Left ventricle myocardium superior (tissue), 1 donor: ENCODE measurements at places on chromosomes 4 and X. TPM values are rescaled to one million over a fixed set of nuclear protein-coding genes. Genes with fewer than 3 reads are reported as not detected.

GRCh38 chr4:3715061-3715854 is 50.9 kb upstream of the ADRA2C start:
- no peak for DNase-seq

- no peak for DNase-seq
These were observed 35.3 kb downstream of the NALF2 start for GRCh38 chrX:69539437-69539836.

GRCh38 chrX:13732246-13733067 is 2.0 kb downstream of the TRAPPC2 start:
- no peak for DNase-seq

CXorf58 gene
- not detected for total RNA-seq

SPANXN3 gene
- total RNA-seq: not detected

DNA sequence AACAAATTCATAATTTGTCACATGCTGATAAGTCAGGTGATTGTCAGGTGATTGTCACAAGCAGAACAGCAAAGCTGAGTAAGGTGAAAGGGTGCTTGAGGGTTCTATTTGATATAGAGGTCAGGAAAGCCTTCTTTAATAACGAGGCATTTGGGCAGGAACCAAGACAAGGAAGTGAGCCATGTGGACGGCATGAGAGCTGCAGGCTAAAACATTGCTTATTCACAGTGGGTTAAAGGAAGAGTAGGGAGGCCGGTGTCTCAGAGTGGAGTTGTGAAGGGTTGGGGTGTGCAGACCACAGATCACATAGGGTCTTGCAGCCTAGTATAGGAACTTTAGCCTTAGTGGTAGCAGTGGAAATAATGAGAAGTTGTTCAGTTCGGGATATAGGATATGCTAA is 31.3 kb upstream of the CYP2U1 start:
- no peak for DNase-seq

DNA sequence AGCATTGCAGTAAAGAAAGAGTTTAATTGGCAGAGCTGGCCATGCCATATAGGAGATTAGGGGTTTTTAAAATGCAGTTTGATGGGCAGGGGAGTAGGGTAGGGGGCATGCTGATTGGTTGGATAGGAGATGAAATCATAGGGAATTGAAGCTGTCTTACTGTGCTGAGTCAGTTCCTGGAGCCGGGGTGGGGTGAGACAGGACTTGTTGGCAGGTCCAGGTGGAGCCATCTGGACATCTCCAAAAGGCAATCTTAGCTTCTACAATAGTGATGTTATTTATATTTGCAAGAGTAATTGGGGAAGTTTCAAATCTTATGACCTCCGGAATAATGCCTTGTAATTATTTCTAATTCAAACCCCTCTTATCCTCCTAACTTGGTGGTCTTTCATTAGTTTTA is 32.4 kb upstream of the PGM2 start:
- no peak for DNase-seq

IL13RA1 gene
- total RNA-seq: 17.2 TPM

SMIM20 gene
- total RNA-seq: 38.2 TPM

DNA sequence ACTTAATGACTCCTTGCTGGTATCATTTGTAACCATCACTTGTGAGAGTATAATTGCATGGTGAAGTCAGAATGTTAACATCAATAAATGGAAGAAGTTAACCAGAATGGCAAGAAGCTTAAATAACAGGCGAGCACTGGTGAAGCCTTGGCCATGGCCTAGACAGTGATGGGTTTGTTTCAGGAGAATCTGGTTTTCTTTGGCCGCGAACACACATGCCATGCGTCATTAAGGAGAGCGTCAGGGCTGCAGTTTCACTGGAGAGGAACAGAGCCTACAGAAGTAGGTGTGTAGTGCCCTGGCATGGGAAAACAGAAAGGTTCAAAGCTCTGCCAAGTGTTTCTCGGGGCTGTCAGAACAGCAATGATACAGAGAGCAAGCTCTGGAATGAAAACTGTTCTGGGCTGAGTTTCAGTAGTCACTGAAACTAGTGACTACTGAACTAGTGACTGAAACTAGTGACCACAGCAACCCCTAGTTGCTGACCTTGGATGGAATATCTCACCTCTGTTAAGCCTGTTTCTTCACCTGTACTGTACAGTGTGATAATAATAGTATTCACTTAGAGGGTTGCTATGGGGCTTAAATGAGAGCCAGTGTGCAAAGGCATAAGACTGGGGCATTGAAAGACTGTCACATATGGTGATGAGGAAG is 93.8 kb downstream of the C4orf51 start:
- no peak for DNase-seq

- no peak for DNase-seq
These were observed 44.8 kb downstream of the PDS5A start for GRCh38 chr4:39932776-39933402.

TEX11 gene
- total RNA-seq: not detected

RTL3 gene
- 0.15 TPM for total RNA-seq

PRPS1 gene
- total RNA-seq: 27.4 TPM
